ENCODE measurements at places on chromosomes 1 and 21.

DNA sequence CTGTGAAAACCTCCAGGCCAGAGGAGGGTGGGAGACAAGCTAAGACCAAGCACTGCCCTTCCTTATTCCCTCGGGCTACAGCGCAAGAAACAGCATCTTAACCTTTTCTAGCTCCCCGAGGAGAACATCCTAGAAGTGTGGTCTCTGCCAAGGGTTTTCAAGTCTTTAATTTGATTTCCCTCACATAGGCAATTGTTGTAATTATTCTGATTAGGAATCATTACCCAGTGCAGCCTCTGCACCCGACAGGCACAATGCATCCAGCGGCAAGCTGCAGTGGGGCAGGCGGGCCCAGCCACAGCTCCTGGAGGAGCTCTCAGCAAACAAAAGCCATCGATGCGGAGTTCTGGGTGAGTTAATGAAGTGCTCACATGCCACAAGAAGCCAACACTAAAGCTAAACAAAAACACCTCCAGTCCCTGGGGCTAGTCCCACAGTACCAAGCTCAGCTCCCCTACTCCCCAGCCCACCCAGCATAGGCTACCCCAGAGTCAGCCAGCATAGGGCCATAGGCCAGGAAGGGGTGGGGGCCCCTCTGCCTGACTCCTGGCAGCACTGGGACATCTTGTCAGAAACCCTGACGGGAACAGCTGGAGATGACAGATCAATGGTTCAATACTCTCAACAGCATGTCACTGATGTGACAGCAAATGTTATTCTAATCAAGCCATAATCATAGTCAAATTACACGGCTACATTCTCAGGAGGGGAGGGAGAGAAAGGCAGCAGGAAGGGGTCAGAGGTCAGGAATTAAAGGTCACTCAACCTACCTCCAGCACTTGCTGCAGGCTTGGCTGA, 42.5 kb downstream of the ERI3 start:
- no peak for DNase-seq

DNA sequence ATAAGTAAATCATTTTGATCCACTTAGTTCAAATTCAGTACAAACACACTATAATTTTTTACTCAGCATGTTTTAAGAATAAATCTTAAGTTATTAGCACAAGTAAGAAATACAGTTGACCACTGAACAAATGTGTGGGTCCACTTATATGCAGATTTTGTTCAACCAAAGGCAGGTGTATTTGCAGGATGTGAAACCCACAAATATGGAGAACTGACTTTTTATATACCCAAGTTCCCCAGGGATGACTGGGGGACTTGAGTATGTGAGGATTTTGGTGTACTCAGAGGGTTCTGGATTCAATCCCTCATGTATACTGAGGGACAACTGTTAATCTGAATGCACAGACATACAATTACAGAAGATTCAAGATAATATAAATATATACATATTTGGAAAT, 25.7 kb upstream of the ERICH3 start:
- DNase-seq: no peak

GRCh38 chr21:36707763-36708285, 8.9 kb downstream of the SIM2 start:
- DNase-seq: no peak

- no peak for DNase-seq
Observed at GRCh38 chr1:8739377-8739776, 78.1 kb downstream of the RERE start.

DNA sequence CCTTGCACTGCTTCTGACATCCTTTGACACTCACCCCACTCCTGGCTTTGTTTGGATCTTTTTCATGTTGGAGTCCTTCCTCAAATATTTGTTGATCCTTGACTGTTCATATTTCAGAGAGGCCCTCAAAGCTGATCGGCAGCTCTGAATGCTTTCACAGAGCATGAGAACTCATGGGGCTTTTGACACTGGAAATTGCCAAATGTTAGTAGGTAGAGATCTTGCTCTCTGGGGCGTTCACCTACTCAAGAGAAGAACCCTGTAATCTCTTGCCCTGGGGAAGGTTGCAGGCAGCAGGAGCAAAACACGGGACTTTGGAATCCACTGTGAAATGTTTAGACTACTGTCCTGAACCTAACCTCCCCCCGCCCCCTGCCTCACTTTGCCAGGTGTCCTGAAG, 67.4 kb upstream of the STUM start:
- DNase-seq: no peak

DNA sequence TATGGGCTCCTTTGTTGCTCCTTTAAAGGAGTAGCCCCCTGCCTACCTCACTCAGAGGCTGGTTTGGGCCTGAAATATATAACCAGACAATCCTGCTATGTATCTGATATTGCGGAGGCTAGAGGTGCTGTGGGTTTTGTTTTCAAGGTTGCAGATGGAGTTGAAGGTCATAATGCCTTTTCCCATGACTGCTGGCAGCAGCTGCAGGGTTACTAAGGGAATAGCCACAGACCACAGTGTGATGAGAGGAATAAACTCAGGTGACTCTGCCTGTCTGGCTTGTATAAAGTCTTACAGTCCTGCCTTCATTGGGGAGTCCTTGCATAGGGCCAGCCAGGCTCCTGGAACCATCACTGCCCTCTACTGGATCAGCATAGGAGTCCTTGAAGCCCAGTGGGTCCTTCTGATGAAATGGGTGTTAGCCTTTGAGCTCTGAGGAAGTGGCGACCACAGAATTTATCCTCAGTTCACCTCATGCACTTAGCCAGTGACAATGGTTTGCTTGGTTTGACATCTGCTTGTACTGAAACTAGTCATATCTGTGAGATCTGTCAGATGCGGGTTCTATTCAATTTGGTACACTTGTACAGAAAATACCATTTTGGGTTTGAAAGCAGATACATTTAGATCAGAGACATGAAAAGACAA, 174.4 kb upstream of the HMCN1 start:
- no peak for DNase-seq

DNA sequence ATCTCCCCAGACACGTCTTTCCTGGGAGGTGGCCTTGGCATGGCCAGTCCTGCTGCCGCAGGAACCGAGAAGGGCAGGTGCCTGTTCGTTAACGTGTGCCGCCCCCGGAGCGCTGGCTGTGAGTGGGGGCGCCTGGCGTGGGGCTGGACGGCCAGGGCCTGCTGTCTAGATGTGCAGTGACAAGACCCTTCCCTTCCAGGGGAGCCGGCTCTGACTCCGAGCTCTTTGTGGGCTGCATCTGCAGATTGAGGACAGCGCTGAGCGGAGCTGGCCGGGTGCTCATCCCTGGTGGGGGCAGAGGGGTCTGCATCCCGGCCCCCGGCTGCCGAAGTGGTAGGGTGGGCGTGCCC, 13.0 kb downstream of the COL18A1 start:
- DNase-seq: no peak

GRCh38 chr21:18588001-18588662, 184.5 kb upstream of the TMPRSS15 start:
- no peak for DNase-seq

- DNase-seq: no peak
Observed at GRCh38 chr1:238404921-238405320, 514.2 kb upstream of the ZP4 start.

DNA sequence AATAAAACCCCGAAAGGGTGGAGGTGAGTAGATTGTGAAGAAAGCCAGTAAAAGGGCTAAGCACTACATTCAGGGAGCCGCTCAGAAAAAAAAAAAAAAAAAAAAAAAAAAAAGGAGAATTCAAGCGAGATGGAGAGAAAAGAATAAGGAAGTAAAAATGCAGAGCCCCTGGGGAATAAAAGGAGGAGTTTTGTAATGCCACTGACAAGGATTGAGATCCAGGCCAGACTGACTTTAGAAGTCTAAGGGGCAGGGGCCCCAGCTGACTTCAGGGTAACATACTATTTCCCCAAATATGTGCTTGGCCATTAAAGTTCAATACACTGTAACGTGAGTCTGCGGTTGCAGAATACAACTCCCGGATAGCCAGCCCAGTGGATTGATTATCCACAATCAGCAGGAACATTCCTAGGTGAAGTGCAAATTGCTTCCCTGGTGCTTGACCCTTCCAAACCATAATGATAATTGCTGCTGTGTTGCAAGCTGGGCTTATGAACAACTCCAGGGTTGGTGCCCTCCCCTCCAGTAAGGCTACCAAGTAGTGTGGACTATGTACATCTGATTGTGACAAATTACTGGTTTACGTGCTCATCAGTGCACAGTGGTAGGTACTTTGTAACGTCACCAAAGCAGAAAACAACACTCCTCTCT, 30.7 kb upstream of the RRP15 start:
- no peak for DNase-seq

DNA sequence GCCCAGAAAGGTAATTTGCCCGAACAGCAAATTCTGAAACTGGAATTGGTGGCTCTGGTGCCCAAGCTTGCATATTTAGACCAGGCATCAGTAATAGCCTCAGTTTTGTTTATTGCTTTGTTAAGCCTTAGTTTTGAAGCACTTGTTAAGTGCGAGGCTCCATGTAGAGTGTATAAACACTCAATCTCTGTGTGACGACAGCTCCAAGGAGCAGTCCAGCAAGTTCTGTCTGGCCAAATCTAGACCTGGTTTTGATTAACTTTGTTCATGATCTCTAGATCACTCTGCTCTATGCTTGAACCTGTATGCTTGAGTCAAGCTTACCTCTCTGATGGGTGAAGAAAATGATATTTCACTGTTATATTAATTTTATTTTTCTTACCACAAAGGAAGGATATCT, 37.4 kb downstream of the DOP1B start:
- DNase-seq: no peak

DNA sequence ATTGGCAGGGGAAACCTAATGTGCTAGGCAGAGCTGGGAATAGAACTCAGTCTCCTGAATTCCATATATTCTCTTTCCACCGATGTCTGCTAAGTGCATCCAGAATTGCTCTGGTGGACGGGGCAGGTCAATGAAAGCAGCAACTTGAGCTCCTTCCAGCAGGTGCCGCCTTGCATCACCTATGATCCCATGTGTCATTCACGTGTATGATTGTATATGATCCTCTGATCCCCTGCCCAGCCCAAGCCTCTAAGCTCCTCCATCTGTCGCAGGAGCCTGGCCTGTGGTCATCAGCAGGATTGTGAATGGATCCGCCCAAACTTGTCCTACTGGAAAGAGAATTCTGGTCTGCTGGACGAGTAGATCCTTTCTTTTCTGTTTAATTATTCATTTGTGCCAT, 13.1 kb downstream of the ACTA1 start:
- no peak for DNase-seq

GRCh38 chr1:84247425-84248220, 53.9 kb upstream of the SAMD13 start:
- DNase-seq: no peak

GRCh38 chr1:165397944-165398343, 41.4 kb upstream of the LMX1A start:
- no peak for DNase-seq

DNA sequence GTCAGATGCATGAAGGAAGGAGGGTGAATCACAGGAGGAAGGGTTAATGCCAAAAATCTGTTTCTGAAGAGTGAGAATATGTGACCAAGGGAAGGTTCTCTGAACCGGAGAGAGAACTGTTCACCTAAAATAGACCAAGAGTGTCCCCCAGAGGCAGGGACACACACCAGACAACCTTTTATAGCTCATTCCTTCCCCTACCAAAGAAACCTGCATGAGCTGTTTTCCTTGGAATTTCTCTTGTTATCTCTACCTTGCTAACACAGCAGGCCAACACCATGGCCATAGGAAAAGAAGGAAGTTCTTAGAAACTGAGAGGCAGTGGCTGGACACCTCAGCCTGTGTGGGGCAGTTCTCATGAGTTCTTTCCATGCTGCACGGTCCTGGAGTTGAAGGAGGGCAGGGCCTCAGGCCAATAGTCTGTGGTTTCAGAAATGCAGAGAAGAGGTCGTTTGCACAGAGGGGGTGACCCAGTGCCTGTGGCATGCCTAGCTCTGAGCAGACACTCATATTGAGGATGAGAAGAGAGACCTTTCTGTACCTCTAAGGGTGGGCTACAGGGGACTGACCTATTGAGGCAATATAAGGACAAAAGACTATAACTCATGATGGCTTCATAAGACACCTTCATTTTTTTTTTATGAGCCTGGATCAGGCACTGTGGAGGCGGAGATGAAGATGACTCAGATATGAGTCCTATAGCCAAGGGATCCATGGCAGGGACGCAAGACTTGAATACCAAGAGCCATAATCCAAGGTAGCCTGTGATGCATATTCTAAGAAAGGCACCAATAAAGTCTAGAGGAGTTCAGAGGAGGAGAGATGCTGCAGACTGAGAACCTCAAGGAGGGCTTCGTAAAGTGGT, 39.4 kb downstream of the IGFN1 start:
- DNase-seq: no peak

DNA sequence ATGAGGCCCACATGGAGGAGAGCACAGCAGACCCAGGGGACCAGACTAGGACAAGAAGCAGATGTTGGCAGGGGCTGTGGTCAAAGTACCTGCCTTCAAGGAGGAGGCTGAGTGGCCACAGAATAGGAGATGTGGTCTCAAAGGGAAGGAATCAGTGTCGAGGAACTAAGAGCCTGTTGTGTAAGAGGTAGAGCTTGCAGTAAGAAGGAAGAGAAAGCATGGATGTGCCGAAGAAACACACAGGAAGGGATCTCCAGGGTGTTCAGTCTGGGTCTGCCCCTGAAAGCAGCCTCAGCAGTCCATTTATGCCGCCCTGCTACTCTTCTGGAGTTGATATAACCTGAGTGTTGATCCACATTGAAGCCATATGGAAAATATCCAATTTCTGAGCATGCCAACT, 83.9 kb downstream of the NID1 start:
- DNase-seq: no peak

All from NCI-H1048 (cell line).